ENCODE measurements at places on chromosomes 1 and 21.
A peak's percentile ranks its signal among the peaks of the same experiment; 100 is the strongest.

GRCh38 chr21:28974531-28975227 is 18.0 kb downstream of the LTN1 start:
- H3K4me1 ChIP-seq = no peaks in the 10 kb centered on the region
- no peak overlapping the region for H3K27ac ChIP-seq
- no peaks in the 10 kb centered on the region for H3K27me3 ChIP-seq
- no peak overlapping the region for H3K4me3 ChIP-seq

DNA sequence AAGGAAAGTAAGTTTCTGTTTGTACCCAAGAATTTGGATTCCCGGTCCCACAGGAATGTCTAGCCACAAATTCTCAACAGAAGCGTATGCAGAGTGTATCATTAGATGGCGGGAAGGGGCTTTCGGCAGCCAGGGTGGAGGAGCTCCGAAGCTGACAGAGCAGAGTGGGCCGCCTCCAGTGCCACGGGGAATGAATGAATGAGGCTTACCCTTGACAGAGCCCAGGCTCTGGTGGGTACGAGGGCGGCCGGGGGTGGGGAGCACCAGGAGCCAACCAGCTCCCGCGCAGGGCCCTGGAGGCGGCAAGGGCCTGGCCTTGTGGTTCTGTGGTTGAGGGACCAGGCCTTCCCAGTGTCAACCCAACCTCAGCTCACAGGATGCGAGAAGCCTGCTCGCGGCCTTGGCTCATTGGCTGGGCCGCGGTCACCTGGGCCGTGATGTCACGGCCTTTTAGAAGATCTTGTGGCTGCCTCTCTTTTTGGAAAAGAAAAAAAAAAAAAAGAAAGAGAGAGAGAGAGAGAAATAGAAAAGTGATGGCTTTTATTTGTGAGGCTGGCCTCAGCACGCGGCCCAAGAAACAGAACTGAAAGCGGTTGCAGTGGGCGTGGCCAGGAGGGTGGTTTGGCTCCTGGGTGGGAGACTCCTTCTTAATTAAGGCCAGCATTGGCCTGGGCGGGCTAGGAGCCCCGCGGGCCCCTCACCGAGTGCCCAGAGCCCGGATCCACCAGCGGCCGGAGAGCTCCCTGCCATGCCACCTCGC is 34.9 kb upstream of the RUNX3 start:
- no peak overlapping the region for H3K4me3 ChIP-seq
- DNase-seq = no peak
- no peaks in the 10 kb centered on the region for H3K27me3 ChIP-seq
- H3K27ac ChIP-seq = peak overlapping the region; percentile 7
- no peaks in the 10 kb centered on the region for H3K4me1 ChIP-seq

DNA sequence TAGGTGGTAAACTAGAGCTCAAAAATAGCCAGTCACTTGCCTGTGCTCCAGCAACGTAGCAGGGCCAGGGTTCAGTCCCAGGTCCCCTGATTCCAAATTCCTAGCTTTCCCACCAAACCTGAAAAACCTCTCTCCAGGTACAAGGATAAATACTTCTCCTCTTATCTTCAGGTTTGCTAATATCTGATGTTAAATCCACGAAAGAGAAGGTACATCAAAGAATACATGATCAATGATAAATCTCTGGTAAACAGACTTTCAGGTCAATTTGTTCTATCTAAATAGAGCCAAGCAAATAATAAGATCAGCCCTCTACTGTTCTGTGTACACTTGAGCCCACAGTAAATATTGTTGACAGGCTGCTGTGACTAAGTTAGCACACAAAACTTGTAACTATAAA is 52.1 kb upstream of the AKT3 start:
- DNase-seq = no peak
- no peak overlapping the region for H3K4me3 ChIP-seq
- no peaks in the 10 kb centered on the region for H3K36me3 ChIP-seq
- no peak overlapping the region for H3K27ac ChIP-seq

DNA sequence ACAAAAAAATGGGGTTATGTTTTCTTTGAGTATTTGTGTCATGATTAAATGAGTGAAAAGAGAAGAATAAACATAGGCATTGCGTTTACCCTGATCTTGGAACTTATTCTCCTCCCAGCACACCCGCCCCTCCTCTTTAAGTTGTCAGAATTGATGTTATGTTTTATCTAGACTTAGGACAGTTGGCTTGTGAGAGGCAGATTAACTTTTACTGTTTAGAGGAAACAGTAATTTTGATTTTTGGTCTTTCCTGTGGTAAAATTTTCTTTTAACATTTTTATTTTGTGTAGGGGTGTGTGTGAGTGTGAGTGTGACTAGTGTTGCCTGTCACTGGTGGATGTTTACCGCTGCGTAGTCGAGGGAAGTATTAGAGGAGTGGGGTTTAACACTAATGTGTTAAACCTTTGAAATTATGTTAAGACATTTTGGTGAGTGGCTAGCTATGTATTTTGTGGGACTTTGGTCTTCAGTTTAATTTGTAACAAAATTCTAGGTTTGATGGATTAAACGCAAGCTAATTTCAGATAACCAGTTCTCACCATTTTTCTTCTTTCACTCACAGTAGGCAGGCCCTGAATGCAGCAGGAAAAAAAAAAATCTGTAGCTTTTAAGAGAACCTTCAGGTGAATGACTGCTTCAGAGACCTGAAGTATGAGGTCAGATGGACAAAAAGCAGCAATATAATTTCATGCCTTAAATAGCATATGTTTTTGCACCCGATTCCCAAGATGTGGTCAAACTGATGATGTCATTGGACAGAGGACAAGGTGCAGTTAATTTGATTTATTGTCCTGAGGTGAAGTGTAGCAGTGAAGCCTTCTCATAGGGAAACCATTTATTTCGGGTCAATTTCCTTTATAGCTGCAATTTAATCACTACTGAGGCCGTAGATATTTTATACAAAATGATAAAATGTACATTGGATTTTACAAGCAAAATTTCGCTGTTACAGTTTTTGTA is 2.7 kb downstream of the POU2F1 start:
- peak overlapping the region; percentile 100 for H3K27ac ChIP-seq
- H3K27me3 ChIP-seq = no peaks in the 10 kb centered on the region
- H3K4me3 ChIP-seq = no peak overlapping the region
- no peaks in the 10 kb centered on the region for H3K36me3 ChIP-seq
- H3K4me1 ChIP-seq = peaks cover 45% of the 10 kb centered on the region
- DNase-seq = no peak

DNA sequence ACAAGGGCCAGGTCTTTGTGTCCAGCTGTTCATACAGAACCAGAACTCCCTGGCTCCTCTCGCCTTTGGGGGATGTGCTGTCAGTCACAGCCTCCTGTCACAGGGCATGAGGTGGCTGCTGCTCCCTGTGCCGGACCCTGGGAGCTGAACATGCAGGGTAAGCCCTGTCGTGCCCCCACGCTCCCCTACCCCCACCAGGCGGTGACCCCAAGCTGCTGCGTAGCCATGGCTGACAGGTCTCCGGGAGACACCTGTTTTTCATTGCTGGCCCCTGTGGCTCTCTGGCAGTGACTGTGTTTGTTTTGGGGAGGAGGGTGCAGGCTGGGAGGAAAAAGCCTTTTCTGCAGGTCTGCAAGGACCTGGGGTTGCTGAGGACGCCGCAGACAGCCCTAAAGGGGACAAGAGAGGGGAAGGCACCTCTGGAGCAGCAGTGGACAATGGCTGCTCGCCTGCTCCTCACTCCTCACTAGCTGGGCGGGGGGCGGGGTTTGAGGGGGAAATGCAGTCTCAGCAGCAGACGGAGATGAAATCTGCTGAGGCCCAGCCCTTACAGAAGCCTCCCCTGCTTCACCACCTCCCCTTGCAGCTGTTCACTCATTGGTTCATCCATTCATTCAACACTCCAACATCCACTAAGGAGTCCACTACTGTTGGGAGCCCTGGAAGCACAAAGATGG is 81.4 kb downstream of the TRABD2B start:
- H3K4me3 ChIP-seq = no peak overlapping the region
- peaks cover 40% of the 10 kb centered on the region for H3K4me1 ChIP-seq
- DNase-seq = no peak
- no peak overlapping the region for H3K27ac ChIP-seq
- no peaks in the 10 kb centered on the region for H3K27me3 ChIP-seq

DNA sequence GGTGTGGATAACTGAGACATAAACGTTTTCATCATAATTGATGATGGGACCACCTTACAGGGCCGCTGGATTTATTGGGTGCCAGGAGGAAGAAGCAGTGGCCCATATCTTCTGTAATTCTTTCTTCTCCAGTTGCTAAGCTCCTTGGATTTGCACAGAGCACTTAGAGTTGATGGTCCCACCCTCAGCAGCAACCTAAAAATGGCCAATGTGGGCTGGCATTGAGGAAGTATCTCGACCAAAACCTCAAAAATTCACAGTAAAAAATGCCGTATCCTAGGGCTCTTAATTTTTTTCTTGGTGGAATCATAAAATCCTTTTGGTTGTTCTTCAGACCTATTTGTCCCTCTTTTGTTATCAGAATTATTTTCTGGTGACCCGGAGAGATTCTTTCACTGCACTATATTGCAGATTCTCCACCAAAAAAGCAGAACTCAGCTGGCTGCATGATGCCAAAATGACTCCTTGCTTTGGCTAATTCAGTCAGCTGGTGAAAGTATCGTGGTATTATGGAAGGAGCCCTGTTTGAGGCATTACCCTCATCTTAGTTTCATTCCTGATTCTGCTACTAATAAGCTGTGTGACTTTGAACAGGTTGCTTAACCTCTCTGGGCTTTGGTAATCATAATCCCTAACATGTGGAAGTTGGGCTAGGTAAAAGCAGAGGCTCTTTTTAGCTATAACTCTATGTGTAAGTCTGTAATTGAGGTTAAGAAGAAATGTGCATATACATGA is 27.6 kb downstream of the KIRREL1 start:
- H3K36me3 ChIP-seq = no peaks in the 10 kb centered on the region
- DNase-seq = no peak
- no peak overlapping the region for H3K4me3 ChIP-seq
- no peaks in the 10 kb centered on the region for H3K27me3 ChIP-seq
- peak overlapping the region; percentile 88 for H3K27ac ChIP-seq

GRCh38 chr1:238589843-238590435 is 699.2 kb upstream of the ZP4 start:
- no peak for DNase-seq
- no peaks in the 10 kb centered on the region for H3K36me3 ChIP-seq
- H3K4me1 ChIP-seq = no peaks in the 10 kb centered on the region
- no peak overlapping the region for H3K4me3 ChIP-seq
- H3K27me3 ChIP-seq = no peaks in the 10 kb centered on the region
- H3K27ac ChIP-seq = no peak overlapping the region

DNA sequence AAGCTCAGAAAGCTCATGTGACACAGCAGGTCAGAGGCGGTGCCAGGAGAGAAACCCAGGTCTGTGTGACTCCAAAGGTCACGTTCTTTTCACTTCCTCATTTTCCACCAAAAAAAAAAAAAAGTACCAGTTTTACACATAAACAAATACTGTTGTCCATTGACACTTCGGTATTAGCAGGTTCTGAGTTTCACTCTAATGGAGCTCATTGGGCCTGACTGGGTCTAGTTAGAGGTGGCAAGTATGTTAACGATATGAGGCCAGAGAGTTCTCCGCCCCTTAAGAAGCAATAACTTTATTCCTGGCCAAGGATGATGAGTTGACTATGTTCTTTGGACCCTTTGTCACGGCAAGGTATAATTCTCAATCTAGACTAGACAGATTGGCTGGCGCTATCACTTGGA is 30.0 kb upstream of the SDE2 start:
- H3K36me3 ChIP-seq = no peaks in the 10 kb centered on the region
- H3K4me1 ChIP-seq = peaks cover 5% of the 10 kb centered on the region
- H3K27me3 ChIP-seq = no peaks in the 10 kb centered on the region
- no peak overlapping the region for H3K4me3 ChIP-seq
- H3K27ac ChIP-seq = peak overlapping the region; percentile 19

DNA sequence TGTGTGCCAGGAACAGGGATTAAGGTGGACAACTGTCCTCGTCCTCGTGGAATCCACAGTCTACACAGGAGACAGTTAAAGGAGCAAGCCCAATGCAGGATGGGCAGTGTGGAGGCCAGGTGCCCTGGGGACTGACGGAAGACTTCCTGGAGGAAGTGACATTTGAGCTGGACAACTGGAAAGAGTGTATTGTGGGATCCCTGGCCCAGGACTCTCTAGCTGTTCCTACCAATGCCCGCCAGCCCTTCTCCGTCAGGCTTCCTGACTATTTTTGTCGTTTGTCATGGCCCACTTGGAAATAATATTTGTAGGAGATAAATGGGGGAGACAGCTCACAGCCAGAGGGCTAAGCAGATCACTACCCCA is 235.3 kb downstream of the TOMM20 start:
- H3K27me3 ChIP-seq = no peaks in the 10 kb centered on the region
- H3K27ac ChIP-seq = peak overlapping the region; percentile 33
- no peak for DNase-seq

- H3K4me3 ChIP-seq = no peak overlapping the region
- peaks cover 48% of the 10 kb centered on the region for H3K4me1 ChIP-seq
- no peaks in the 10 kb centered on the region for H3K27me3 ChIP-seq
Measured at GRCh38 chr1:246597340-246597739, 31.1 kb downstream of the CNST start.

GRCh38 chr1:175171036-175171913 is 21.3 kb downstream of the KIAA0040 start:
- no peak overlapping the region for H3K4me3 ChIP-seq
- H3K4me1 ChIP-seq = peaks cover 27% of the 10 kb centered on the region
- H3K27me3 ChIP-seq = no peaks in the 10 kb centered on the region
- no peak overlapping the region for H3K27ac ChIP-seq

GRCh38 chr1:244161236-244161510 is 110.1 kb downstream of the ZBTB18 start:
- DNase-seq = no peak
- no peaks in the 10 kb centered on the region for H3K36me3 ChIP-seq
- H3K27ac ChIP-seq = no peak overlapping the region
- no peak overlapping the region for H3K4me3 ChIP-seq
- H3K27me3 ChIP-seq = no peaks in the 10 kb centered on the region
- no peaks in the 10 kb centered on the region for H3K4me1 ChIP-seq

DNA sequence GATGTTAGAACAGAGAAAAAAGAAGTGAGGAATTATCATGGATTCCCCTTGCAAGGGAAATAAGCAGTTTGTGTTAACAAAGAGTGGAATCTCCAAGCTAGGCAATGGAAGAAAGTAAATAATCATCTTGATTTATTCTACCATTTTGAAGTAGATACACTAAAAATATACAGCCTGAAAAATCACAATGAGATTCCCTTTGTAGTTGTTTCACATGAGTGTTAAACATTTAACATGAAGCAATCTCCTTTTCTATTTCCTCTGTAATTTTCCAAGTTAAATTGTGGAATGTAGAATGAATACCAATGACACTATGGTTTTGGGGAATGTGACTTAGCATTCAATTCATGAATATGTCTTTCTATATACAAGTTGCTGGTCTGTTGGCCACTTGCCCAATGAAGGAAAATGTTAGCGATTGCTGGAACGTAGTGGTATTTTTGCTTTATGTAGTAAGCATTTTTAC is 5.7 kb downstream of the TGFB2 start:
- H3K4me1 ChIP-seq = peaks cover 4% of the 10 kb centered on the region
- H3K27ac ChIP-seq = peak overlapping the region; percentile 47
- no peaks in the 10 kb centered on the region for H3K27me3 ChIP-seq
